ENCODE measurements at places on chromosomes 12 and 14.

DNA sequence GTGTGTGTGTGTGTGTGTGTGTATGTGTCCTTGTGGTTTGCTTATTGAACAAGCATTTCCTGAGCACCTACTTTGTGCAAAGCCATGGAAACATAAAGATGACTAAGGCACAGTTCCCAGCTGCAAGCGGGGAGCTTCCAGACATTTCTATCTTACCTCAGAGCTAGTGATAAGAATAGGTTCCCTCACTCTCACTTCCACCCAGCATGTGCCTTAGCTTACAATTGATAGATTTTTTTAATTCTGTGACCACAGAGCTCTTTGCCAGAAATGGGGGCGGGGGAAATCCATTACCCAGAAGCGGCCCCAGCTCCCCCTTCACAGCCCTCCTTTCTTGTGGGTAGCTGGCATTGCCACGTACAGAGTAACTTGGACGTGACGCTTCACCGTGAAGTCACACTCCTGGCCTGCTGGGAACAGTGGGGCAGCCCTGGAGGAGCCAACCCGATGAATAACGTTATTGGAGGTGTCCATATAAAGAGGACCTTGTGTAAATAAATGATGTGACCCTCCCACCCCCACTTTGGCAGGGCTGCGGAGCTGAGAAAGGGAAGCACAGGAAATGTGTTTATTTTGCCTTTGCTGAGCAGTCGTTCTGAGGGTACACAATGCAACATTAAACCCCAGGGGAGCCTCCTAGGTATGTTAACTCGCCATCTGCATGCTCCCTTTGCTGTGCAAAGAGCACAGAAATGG is 238.9 kb downstream of the CHST11 start:
- DNase-seq, result peak; percentile 22

GRCh38 chr12:127191129-127191528 is 1075.8 kb upstream of the TMEM132C start:
- no peak for DNase-seq

- DNase-seq, result no peak
Observed at GRCh38 chr14:100670753-100671049, 56.0 kb upstream of the DLK1 start.

DNA sequence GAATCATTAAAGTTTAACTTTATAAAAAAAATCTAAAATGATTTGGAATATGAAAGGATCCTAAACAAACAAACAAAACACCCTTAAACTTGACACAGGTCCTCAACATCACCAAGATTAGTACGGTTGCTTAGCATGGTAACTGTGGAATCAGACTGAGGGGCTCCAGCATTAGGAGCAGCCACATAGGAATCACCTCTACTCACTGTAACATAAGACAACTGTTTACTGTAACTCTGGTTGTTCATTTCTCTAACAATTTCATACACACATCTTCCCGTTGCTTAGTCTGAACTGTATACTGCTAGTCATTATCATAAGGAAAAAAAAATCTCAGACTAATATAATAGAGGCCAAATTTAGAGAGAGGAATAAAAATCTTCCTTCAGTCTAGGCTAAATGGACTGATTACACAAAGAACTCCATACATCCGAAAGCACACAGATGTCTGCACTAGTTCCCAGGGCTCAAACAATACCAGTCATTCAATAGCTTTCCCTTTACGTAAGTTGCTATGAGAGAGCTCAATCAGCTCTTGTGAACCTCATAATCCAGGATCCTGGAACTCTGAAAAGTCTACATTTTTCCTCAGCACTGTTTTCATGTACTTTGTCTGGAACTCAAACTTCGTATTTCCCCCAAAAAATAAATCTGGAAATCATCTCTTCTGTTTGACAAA is 26.0 kb downstream of the LRP6 start:
- DNase-seq, result no peak

GRCh38 chr12:89779090-89779489 is 70.5 kb upstream of the ATP2B1 start:
- DNase-seq, result no peak

DNA sequence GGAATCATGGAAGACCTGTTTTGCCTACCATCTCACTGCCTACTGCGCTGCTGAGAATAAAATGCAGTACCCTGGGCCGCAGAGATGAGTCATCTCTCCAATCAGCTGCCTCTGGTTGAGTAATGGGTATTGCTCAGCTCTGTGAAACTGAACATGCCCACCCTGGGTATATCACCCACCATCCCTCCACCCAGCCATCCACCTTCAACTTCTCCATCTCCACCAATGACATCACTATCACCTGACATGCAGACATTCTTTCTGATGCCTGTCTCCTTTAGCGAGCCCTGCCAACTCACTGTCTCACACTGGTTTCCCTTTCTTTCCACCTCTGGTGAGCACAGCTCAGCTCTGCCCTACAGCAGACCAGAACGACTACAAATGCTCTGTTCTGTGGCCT is 33.6 kb downstream of the E2F7 start:
- DNase-seq, result no peak

GRCh38 chr14:29123017-29123416 is 356.4 kb downstream of the FOXG1 start:
- DNase-seq, result no peak

- DNase-seq, result no peak
Observed at GRCh38 chr14:55800156-55800785, 220.3 kb downstream of the KTN1 start.

GRCh38 chr12:120710805-120711296 is 593 bp downstream of the UNC119B start:
- DNase-seq, result peak; percentile 42

DNA sequence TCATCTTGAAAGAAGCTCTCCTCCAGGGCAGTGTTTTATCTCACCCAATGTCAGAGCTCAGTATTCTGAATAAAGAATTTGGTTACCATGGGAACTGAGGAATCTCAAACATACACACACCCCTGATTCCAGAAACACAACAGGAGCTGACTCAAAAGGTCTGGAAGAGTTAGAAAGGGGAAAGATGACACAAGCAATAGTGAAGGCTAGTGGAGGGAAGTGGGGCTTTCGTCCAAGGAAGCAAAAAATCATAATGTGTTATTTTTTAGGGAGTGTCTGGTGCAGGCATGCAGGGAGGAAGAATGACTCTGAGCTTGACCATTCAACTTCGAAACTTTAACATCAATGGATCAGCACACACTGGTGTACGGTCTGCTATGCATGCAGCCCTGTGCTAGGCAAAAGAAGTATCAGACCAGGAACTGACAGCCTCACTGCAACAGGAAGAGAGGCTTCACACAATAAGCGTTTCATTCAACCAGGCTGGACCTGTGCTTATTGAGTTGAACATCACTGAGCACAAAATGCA is 20.3 kb downstream of the HEBP1 start:
- DNase-seq, result no peak

All from transverse colon (tissue), 4 donors.